GM13977 (cell line): ENCODE measurements at places on chromosomes 4 and X.

DNA sequence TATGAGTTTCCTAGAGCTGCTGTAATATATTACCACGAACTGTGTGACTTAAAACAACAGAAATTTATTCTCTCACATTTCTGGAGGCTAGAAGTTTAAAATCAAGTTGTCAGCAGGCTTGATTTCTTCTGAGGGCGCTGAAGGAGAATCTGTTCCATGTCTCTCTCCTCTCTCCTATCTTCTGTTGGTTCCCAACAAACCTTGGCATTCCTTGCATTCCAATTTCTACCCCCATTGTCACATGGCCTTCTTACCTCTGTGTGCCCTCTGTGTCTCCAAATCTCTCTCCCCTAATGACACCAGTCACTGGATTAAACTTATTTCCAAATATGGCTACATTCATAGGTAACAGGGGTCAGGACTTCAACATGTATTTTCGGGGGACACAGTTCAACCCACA, 672.7 kb downstream of the RPA4 start:
- no peak for DNase-seq

DNA sequence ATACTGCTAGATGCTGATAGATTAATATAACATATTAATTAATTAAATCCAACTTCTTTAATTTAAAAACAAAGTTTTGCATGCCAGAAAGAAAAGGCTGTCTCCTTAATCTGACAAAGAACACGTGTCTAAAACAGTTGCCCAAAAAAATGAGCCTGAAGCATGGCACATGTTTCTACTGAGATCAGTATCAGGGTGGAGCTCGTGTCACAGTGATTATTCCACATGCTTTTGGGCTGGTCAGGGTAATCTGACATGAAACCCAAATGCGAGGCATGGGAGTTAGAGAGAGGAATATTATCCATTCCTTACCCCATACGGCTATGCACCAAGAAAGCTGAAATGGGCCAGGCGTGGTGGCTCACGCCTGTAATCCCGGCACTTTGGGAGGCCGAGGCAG, 79.4 kb upstream of the ADRA2C start:
- no peak for DNase-seq

DNA sequence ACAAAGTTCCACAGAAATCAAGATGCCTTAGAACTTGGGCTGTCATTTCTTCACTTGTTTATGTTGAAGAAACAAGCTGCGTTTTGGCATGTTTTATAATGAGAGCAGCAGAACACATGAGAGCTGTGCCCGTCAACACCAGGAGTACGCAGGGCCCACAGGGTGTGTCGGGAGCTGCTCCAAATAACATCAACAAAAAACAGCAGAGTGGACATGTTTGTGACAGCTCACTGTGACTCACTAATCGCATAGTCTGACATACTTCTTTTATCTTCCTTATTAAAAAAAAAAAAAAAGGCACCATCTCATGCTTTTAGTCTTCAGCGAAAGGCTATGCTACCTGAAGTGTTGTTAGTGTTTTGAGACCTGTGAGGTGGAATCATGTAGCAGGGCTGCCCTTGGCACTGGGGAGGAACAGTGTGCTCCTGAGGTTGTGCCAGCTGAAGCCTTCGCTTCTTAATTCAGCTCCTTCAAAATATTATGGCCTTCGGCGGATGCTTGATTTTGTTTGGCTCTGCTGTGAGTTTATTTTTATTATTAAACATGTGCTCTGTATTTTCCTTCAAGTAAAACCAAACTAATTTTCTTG, 32.8 kb downstream of the FHDC1 start:
- DNase-seq: no peak

GRCh38 chr4:163701916-163702315, 207.4 kb downstream of the TMA16 start:
- peak; percentile 10 for DNase-seq

- DNase-seq: no peak
These were observed 31.6 kb downstream of the IQCM start for GRCh38 chr4:149784018-149784417.

DNA sequence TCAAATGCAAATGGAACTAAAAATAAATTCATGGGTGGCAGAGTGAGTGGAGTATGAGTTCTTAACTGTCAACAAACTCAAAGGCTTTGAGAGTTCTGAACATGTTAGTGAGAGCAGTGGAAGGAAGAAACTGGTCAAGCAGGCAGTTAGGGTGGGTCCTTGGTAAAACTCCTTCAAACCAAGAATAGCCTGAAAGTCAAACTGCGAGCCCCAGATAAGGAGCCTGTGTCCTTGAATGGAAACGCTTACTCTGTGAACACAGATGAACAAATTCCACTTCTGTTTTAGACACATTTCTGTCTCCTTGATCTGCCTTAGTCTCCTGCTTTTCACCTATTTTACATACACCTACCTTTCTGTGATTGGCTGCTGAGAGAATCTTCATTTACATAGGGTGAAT, 129.4 kb upstream of the PCDH18 start:
- no peak for DNase-seq

- no peak for DNase-seq
These were observed 362 bp downstream of the NCAPG start for GRCh38 chr4:17811078-17811603.

GRCh38 chr4:1045193-1045594, 33.8 kb downstream of the FGFRL1 start:
- no peak for DNase-seq

- no peak for DNase-seq
These were observed 94.9 kb downstream of the ATP8A1 start for GRCh38 chr4:42562016-42562415.

GRCh38 chr4:75630174-75630936, at the start of gene CDKL2:
CDKL2 (minus strand) TSS chr4:75630528; CDS start chr4:75625988, 4,540 bp downstream.
- DNase-seq: peak; percentile 89

- no peak for DNase-seq
These were observed 16.0 kb downstream of the HPSE start for GRCh38 chr4:83318666-83319065.

- no peak for DNase-seq
These were observed 19.1 kb downstream of the CD99 start for GRCh38 chrX:2710041-2710840.
